Endothelial cell (in vitro differentiated cells): ENCODE measurements at places on chromosomes 1 and 21. TPM values are rescaled to one million over a fixed set of nuclear protein-coding genes. Genes with fewer than 3 reads are reported as not detected.

DAB1 gene
- 19.1 TPM for total RNA-seq

ASPM gene
- 9.4 TPM for total RNA-seq

TOMM20 gene
- 105 TPM for total RNA-seq

CLCA1 gene
- total RNA-seq, result not detected

KCNJ9 gene
- 0.05 TPM for total RNA-seq

DMBX1 gene
- not detected for total RNA-seq

LGR6 gene
- total RNA-seq, result 0.23 TPM

CR1 gene
- total RNA-seq, result 0.51 TPM

S100PBP gene
- 43.3 TPM for total RNA-seq

CRYBG2 gene
- 1.4 TPM for total RNA-seq

LHX8 gene
- not detected for total RNA-seq

SLC19A2 gene
- total RNA-seq, result 6.1 TPM

HHAT gene
- 6.0 TPM for total RNA-seq

PEAR1 gene
- 50.7 TPM for total RNA-seq

CD1C gene
- not detected for total RNA-seq

OR2T35 gene
- total RNA-seq, result not detected

TMEM240 gene
- total RNA-seq, result 6.6 TPM

LCE2A gene
- total RNA-seq, result not detected

MPL gene
- total RNA-seq, result 6.2 TPM

ZNF670 gene
- total RNA-seq, result 9.7 TPM

DNASE2B gene
- not detected for total RNA-seq

WNT4 gene
- total RNA-seq, result 0.77 TPM

HSD11B1 gene
- not detected for total RNA-seq

REN gene
- total RNA-seq, result not detected

SLC9A1 gene
- total RNA-seq, result 96.2 TPM

LENEP gene
- total RNA-seq, result 0.82 TPM

FYB2 gene
- 0.18 TPM for total RNA-seq

TMCO4 gene
- 4.1 TPM for total RNA-seq

LRIF1 gene
- 19.9 TPM for total RNA-seq

IGFN1 gene
- total RNA-seq, result not detected

PERM1 gene
- total RNA-seq, result not detected

CACNA1S gene
- 0.08 TPM for total RNA-seq

TSSK3 gene
- 0.67 TPM for total RNA-seq

BACE2 gene
- total RNA-seq, result 151 TPM

PLA2G4A gene
- total RNA-seq, result 12.2 TPM

DNM3 gene
- total RNA-seq, result 7.7 TPM

KRTAP8-1 gene
- not detected for total RNA-seq

CFAP107 gene
- total RNA-seq, result not detected

CD84 gene
- total RNA-seq, result not detected

SYCP1 gene
- not detected for total RNA-seq

TSEN15 gene
- total RNA-seq, result 19.6 TPM

SLC6A9 gene
- 2.8 TPM for total RNA-seq

PPIH gene
- total RNA-seq, result 37.4 TPM

C4BPA gene
- total RNA-seq, result not detected

KLHL20 gene
- total RNA-seq, result 32.8 TPM

CNR2 gene
- total RNA-seq, result not detected

EFNA3 gene
- total RNA-seq, result 9.6 TPM

GSTM1 gene
- not detected for total RNA-seq

OR10Z1 gene
- total RNA-seq, result not detected

PTPN7 gene
- total RNA-seq, result 1.3 TPM

KCNE1 gene
- total RNA-seq, result 0.26 TPM

RAB25 gene
- 1.6 TPM for total RNA-seq
